ENCODE measurements at places on chromosomes 2 and 18.

DNA sequence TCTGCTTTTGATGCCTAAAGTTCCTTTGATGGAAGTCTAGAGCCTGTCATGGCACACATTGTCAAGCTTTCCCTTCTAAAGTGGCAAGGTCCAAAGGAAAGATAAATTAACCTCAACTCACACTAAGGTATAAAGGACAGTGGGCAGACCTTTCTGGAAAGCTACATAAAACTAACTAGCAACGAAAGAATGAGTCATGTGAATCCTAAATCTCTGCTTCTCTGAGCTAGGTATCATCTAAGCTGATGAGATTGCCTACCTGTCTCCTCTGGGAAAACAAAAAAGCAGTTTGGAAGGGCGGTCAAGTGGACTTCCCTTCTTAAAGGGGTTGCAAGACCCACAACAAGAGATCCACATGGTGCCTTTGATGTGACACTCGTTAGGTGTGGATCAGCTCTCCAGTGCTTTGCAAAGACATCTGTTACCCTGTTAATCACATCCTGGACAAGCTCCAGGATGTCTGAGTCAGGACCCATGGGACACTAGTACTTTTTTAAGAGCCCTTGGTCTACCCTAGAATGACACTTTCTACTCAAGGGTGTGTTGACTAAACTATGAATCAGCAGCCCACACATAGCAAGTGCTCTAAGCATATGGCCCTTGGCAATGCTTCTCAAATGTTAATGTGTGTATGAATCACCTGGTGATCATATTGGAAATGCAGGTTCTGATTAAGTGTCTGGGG lies 173.5 kb downstream of the ALK start:
- peak; percentile 4 for DNase-seq

DNA sequence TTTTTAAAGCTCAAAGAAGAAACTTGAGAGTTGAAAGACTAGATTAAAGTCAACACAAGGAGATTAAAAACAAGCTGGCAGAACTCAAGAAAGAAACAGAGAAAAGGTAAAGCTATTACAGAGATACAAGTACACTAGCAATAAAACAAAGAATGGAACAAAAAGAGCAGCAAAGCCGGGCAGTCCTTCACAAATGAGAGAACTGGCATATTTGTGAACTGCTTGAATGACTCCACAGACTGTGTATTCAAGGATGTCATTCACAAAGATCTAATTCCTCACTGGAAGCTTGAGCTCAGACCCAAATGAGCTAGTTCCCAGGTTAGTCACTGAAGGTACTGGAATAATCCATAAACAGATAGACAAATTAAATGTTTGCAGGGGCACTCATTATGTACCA lies 318.0 kb downstream of the MYCN start:
- no peak for DNase-seq

DNA sequence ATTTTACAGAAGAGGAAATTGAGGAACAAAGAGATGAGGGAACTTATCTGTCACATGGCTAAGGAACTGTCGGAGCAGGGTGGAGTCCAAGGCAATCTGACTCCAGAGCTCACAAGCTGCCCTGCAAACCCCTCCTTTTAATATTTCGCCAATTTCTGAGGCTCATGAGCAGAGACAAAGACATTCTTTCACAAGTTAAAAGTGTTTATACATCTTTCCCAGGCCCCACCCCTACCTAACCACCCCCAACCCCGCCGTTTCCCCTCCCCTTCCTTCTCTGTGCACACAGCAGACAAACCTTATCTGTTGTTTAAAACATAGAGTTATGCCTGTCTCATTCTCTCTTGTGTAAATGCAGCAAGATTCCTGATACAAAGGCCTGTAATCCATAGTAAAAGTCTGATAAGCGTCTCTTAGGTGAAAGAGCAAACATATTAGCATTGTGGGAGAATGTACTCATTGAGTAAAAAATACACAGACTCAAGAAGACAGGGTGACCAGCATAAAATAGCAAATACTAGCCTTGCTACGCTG lies 44.3 kb downstream of the EPHA4 start:
- no peak for DNase-seq

DNA sequence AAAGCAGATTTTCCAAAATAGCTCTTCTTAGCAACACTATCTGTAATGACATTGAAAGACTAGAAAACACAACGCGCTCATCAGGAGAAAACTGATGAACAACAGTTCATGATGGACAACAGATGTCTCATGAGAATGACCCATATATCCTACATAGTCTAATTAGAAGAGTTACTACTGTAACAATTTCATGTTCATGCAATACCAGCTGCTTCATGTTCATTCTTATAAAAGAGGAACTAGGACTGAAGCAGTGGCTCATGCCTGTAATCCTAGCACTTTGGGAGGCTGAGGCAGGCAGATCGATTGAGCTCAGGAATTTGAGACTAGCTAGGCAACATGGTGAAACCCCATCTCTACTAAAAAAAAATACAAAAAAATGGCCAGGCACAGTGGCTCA lies 22.7 kb downstream of the TRAPPC8 start:
- DNase-seq, result no peak

DNA sequence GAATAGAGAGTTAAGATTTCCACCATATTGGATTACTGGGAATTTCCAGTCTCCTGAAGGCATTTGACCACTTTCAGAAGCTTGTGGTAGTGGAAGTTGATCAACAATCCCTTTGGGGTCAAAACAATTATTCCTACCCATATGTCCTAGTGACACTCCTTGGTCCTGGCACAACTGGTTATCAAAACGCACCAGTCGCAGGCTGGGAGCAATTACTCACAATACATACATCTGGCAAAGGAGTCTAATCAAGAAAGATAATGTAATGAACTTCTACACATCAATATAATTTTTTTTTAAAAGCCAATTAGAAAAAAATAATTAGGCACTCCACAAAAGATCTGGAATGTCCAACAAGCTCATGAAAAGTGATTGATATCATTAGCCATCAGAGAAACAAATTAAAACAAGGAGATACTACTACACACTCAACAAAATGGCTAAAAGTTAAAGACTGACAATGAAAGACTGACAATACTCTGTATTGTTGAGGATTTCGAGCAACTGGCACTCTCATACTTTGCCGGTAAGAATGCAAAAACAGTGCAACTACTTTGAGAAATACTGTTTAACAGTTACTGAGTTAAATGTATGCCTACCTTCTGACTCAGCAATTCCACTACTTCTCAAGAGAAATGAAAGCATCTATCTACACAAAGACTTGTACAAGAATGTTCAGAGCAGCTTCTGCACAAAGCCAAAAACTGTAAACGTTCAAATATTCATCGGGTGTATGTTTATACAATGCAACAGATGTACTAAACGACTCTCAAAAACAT lies 2.0 kb downstream of the INO80C start:
- no peak for DNase-seq

DNA sequence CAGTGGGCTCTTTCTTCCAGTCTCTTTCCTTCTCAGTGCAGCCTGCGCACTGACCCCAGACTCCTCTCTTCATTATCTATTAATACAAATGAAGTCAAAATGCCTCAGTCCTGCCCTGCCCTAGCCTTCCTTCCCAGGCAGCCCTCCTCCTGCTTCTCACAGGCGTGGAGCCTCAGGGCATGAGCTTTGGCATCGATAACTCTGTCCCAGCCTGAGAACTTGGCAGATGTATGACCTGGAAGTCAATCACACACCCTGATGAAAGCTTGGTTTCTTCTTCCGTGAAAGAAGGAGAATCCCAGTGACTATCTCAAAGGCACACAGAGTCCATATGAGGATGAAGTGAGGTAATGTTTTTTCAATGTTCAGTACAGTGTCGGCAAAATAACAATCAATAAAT lies 600.7 kb upstream of the ID2 start:
- DNase-seq, result no peak

DNA sequence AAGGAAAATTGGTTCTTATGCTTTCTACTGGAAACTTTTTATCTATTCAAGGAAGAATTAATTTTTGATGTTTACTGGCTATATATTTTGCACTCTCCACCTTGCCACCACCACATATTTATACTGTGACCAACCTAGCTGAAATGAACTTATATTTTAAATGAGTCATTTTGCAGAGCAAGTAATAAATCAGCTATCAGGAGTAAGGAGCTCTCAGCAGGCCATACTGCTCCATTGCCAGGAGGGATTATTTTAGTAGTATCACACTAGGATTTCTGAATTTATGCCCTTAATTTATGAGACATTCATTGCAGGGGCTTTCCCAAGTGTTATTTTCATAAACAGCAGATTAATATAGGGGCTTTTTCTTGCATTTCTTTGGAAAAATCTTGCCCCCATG lies 125.8 kb upstream of the CYP1B1 start:
- no peak for DNase-seq

DNA sequence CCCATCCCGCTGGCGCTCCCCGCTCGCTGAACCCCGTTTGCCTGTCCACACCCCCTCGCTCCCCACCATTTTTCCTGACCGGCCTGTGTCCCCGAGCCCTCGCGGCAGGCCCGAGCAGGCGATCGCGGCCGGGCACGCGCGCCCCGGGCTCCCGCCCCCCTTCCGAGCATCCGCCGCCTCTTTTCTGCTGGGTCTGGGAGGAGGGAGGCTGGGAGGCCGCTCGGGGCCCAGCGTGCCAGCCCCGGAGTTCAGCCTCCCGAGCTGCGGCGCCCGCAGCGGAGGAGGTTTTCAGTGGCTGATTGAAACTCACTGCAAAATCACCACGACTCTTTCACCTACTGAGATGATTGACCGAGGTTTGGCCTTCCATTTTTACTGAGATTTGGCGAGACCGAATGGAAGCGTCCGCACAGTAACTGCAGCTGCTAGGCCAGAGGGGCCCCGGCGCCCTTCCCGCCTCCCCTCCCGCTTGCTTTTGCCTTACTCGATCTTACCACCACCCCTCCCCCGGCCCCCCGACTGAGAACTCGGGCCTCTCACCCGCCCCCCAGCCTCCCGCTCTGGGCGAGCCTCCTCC lies 4.8 kb downstream of the SOX11 start:
- no peak for DNase-seq

DNA sequence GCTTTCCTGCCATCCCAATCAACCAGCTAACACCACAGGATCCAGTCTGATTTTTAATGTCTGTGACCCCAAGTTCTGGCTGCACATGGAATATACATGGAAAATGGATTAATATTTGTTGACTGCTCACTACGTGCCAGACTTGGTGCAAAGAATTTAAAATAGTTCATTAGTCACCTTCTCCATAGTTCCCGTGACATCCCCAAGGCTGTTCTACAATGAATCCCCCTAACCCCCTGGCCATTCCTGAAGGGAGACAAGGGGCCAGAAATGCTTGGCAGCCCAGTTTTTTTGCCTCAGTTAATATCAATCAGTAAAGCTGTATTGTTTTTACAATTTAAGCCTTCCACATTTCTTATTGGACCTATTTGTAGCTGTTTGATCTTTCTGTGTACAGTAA lies 71.0 kb upstream of the ST3GAL5 start:
- DNase-seq, result no peak

DNA sequence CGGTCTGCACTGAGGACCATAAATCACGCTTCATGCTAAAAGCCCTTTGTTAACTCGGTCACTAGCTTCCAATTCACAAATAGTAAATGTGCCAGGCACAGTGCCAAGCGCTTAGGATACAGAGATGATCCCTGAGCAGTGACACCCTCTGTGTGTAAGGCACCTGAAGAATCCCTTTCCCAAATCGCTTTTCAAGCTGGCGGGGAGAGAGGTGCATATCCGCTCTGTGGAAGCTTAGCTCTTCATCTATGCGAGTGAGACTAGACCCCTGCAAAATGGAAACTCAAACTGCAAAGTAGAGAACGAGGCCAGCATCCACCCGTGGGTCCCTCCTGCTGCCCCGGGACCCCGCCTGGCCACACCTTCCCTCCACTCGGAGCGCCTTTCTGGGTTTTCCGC lies 2.4 kb downstream of the PIEZO2 start:
- DNase-seq, result no peak

GRCh38 chr2:60557486-60557864 lies 4.0 kb upstream of the BCL11A start:
- no peak for DNase-seq

GRCh38 chr2:156787517-156787916 lies 351.3 kb downstream of the GPD2 start:
- no peak for DNase-seq

GRCh38 chr2:29525921-29526320 lies 395.5 kb downstream of the ALK start:
- no peak for DNase-seq

DNA sequence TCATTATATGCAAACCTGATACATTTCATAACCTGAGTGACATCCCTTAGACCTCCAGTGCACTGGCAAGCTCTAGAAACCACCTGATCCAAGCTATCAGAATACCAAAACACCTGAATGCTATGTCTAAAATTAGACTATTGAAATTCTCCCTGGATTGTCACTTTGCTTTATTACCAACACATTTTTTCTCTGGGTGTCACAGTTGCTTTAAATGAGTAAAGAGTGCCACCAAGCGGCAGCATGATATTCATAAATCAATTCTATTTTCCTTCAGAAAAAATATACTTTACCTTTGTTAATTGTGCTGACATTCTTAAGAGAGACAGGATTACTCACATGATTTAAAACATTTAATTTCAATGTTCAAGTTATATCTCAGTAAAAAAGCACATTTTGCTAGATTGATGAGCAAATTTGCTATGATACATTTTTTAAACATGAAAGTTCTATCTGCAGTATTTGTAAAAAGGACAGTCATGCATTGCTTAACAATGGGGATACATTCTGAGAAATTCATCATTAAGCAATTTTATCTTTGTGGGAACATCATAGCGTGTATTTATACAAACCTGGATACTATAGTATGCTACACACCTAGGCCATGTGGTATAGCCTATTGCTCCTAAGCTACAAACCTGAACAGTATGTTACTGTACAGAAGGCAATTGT lies 338.4 kb upstream of the SLC39A10 start:
- no peak for DNase-seq

DNA sequence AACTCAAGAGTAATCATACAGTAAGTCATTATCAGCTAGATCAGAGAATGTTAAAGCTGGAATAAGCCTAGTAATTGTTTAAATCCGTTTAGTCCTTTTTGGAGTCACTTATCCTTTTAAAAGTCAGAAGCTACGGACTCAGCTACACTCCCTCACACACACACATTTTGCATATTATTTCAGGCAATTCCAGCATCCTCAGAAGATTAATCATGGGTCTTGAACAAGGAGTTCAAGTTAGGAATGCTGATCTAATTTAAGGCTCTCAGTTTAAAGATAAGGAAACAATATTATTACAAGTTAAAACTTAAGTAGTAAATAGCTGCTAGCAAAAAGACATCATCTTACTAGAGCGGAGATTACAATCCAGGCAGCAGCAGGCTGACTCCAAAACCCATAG lies 74.3 kb downstream of the GTF3C3 start:
- no peak for DNase-seq

GRCh38 chr2:54287532-54287931 lies 31.5 kb upstream of the TSPYL6 start:
- DNase-seq, result no peak

DNA sequence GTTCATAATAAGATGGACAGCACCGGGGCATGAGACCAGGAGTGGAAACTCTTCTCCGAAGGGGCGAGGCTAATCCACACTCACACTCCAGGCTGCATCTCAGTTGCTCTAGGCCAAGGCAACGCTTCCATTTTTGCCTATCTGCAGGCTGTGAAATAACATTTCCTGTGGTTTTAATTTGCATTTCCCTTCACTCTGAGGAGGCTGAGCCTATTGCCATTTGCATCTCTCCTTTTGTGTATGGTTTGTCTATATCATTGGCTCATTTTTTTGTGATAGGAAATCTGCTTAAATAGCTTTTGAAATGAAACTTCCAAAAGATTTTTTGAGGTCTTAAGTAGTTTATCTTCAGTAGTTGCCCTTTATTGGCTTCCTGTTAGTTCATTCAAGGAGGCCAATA lies 57.6 kb downstream of the TPGS2 start:
- DNase-seq, result no peak

GRCh38 chr2:143730953-143731260 lies 601.7 kb downstream of the ARHGAP15 start:
- DNase-seq, result no peak

Data from stimulated activated CD4-positive, alpha-beta T cell treated with anti-CD3 and anti-CD28 coated beads, Interleukin-15, amount 100 ng/mL, for 48 hours (primary cell).